ENCODE measurements at places on chromosomes 7 and 10.

GRCh38 chr10:110765513-110766319 is 106.0 kb upstream of the PDCD4 start:
- DNase-seq = no peak

DNA sequence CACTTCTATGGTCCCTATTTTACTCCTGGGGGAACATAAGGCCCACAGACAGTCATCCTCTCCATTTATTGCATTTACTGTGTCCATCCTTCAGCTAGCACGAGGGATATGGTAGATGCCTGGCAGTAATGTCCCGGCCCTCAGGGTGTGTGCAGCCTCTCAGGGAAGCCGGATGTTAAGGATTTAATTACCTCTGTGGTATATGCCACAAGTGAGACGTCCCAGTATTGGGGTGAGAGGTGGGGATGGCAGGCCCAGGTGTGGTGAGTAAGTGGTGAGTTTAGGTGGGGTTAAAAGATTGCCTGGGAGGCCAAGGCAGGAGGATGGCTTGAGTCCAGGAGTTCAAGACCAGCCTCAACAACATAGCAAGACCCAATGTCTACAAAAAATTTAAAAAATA is 144.9 kb downstream of the SH3PXD2A start:
- no peak for DNase-seq

- DNase-seq = no peak
Measured at GRCh38 chr7:2459674-2460073, 16.5 kb downstream of the GRIFIN start.

- DNase-seq = no peak
Measured at GRCh38 chr7:101238226-101239182, 902 bp upstream of the CLDN15 start.

- DNase-seq = no peak
Measured at GRCh38 chr10:63142136-63142535, 9.0 kb downstream of the NRBF2 start.

DNA sequence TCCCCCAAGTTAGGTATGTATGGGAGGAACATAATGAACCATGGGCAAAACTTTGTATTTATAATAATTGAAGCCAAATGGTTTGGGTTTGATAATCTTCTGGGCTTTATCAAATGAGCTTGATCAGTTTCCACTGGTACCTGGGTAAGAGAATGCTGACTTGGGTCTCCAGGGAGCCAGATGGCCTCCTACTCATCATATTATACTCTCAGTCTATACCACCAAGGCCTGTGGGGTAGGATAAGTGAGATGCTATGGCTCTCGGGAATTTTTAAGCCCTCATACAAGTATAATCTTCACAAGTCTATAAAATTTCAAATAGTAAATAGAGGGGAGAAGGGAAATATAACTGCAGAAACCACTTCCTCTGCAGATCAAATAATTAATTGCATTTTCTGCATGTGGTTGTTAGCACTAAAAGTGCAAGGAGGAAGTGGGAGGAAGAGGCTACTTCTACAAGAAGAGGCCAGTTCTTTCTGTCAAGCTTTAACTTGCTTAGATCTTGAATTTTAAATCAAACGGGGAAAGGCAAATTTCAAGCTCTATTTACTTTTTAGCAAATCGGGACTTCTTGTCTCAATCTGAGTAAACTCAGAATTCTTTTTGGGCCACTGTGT is 349.0 kb downstream of the SORCS1 start:
- no peak for DNase-seq

GRCh38 chr10:132712743-132713142 is 73.2 kb downstream of the NKX6-2 start:
- no peak for DNase-seq

GRCh38 chr10:69413221-69413865 is 3.4 kb downstream of the TACR2 start:
- DNase-seq = peak; percentile 33

- no peak for DNase-seq
Measured at GRCh38 chr7:45057878-45058277, 30.9 kb downstream of the NACAD start.

GRCh38 chr10:126729314-126729870 is 58.9 kb upstream of the C10orf90 start:
- no peak for DNase-seq

Data from globus pallidus (tissue), 1 donor.